ENCODE measurements at places on chromosomes 4 and X.

DNA sequence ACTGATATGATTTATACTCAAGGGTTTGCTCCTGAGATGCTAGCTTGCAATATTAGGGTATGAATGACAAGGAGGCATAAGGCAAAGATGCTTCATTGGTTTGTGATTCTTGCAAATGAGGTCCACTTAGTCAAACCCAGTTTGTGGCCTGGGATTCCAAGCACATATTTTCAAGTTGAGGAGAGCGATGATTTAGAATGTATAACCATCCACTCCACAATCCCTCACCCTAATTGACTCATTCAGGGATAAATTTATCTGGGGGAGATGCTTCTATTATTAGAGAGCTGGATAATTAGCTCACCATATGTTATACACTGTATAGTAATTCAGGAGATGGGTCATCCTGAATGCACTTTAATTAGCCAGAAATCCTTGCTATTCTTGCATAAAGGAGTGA lies 118.3 kb upstream of the PUDP start:
- DNase-seq = no peak

DNA sequence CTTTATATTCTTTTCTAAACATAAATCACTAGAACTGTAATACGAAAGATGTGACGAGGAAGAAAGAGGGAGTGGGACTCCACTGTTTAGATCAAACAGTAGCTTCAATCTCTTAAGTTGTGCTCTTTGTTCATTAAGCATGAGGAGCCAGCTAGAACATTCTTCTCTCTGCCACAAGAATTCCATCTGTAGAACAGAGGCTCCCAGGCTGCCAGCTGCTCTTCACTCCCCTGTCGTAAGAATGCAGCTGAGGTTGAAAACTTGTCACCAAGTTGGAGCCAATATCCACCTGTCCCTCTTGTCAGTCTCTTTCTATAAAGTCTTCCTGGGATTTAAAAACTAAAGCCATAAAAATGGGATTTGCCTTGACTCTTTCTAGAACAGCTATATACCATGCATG lies 65.0 kb upstream of the SEC24B start:
- DNase-seq = no peak

GRCh38 chr4:46196086-46196485 lies 72.2 kb upstream of the GABRG1 start:
- no peak for DNase-seq

GRCh38 chr4:42104521-42104920 lies 47.9 kb downstream of the BEND4 start:
- DNase-seq = no peak

DNA sequence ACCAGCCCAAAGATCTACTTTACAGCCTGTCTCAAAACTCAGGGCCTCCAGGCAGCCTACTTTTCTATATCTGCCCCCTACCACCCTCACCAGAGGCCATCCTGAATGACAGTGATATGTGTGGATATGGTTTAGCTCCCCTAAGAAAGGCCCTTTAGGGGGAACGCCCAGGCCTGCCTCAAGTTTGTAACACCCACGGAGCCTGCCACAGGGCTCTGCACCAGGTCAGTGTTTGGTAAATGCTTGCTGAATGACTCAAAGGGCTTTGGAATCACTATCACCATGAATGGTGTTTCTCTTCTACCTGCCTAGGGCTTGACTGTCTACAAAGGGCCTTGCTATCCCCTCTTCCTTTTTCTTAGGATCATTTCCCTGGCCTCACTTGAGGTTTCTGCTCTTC lies 11.3 kb upstream of the LONRF3 start:
- DNase-seq = no peak

DNA sequence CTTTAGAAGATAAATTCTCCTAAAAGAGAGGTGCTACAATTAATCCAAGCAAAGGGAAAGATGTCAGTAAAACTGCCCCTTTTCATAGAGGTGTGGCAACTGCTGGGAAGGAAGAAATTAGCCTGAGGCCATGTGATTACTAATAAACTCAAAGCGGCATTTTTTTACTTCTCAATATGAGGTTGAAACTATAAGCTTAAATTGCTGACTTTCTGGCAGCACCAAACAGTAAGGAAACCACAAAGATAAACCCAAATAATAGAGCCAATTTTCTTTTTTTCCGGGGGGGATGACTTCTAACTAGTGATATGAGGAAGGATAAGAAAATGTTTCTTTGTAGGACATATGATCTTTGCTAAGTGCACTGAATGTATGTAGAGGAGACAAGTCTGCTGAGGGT lies 30.9 kb downstream of the AR start:
- no peak for DNase-seq

Data from COR-L47 (cell line).